ENCODE measurements at places on chromosomes 4 and X. TPM values are rescaled to one million over a fixed set of nuclear protein-coding genes. Genes with fewer than 3 reads are reported as not detected.

NAA11 gene
- not detected for total RNA-seq

DNA sequence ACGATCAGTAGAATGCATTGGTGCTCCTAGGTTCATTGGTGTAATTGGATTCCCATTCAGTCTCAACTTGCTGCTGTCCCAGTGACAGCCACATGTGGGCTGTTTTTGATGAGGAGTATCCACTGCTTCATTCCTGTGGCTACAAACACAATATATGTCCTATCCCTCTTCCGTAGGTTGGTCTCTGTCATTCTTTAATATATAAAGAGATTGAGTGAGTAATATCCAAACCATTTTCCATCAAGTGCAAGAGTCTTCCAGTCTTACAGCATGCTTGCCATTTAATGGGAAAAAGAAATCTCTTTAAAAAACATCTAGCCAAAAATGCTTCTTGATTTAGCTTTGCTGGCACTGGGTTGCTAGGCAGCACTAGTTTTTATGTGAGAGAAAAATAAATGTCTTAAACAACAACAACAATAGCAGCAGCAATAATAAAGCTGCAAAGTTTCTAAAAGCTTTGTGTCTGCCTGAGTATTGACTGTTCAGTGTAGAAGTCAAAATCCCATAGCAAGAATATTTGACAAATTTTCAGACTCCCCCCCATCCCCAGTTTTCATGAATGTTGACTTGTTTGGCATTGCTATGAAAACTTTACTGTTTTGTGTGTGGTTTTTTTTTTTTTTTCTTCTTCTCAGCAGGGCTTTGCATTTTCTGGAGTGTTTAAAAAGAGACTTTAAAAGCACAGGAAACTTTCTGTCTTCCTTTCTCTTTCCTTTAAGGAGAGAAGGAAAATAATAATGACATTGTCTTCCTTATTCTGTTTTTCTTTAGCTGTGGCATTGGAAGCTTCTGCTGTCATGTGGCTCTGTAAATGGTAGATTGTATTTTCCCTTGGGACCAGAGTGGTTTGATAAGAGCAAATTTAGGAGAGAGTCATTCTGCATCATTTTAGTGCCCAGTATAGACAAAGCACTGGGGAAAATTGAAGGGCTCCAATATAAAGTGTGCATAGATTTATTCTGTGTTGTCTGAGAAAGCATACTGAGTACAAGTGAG lies 244.3 kb downstream of the ARHGAP10 start:
- no peak for DNase-seq

DNA sequence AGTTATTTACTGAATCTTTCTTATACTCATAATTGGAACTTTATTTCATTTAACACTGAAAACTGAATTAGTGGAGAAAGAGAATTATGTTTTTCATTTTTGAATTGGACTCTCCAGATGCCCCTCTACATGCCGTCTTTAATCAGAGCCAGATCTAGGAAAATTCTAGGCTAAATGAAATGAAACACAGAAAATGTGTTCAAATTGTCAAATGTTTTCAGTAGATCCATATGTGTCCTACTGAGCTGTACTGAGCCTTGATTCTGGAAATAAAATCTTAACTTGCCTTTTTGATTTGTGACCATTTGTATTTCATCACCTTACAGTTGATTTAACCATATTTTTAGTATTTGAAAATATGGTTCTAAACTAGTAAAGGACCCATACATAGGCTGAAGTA lies 64.0 kb upstream of the GK2 start:
- DNase-seq, result no peak

GRCh38 chr4:35520059-35520458 lies 724.3 kb downstream of the ARAP2 start:
- DNase-seq, result no peak

DNA sequence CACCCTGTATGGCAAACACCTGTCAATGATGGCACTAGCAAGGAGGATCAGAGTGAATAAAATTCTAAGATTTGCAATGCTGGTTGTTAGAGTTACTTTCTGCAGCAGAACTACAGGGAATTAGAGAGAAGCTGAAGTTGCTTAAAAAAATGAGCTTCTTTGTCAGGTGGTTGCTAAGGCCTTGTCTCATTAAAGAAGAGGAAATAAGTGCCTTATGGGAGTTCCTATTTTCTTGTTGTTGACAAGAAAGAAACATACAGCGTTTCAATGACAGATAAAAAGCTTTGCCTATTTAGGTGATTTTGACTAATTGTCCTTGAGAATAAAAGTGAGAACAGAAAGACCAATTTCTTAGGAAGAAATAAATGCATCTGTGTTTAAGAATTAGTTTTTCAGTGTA lies 106.0 kb upstream of the ARHGAP24 start:
- DNase-seq, result no peak

- DNase-seq, result no peak
These were observed 51.2 kb upstream of the SPANXN3 start for GRCh38 chrX:143568467-143568866.

DNA sequence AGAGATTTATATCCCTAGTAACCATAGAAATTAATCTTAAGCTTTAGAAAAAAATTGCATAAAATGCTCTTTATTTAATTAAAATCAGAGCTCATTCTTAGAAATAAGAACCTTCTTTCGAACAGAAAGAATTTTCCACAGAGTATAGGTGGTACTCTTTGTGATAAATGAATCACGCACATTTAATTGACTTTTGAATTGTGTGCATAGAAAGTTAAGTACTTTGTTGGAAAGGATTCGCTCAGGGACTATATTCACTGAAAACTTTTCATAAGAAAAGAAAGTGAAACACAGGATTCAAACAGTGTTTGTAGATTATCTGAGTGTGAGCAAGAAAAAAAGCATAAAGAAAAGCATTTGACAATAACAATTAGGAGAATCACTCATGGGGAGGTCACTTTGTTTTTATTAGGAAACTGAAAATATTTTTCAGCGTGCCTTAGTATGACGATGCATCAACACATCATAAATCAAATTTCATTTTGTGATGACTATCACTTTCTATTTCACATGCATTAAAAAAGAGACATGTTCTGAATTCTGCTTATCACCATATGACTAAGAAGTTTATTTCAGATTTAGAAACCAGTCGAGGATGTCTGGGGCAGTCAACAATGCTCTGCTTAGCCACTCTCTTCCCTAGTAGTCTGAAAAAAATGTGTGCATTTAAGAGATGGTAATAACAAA lies 49.5 kb downstream of the STX18 start:
- no peak for DNase-seq
